Esophagus squamous epithelium (tissue), 5 donors: ENCODE measurements at places on chromosomes 5 and 9.

GRCh38 chr5:55484531-55484930 is 50.2 kb downstream of the PLPP1 start:
- no peak for DNase-seq

- no peak for DNase-seq
These were observed 15.4 kb downstream of the CCNJL start for GRCh38 chr5:160297004-160297403.

DNA sequence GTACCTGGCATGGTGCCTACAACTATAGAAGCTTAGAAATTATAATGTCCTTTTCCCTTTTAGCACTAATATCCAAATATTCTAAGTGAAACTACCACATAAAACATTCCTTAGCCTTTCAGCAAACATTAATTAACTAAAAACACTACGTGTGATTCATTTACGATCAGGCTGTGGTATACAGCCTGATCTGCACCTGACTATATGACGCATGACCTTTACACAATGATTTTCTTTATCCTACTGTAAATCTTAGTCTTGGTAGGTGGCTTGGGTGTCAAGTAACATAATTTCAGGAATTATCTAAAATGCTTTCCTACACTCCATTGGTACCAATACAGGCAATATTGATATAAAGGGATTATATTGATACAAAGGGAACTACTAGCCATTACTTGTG is 686.7 kb downstream of the DTWD2 start:
- DNase-seq = no peak

- DNase-seq = no peak
These were observed 116.9 kb upstream of the SMC2 start for GRCh38 chr9:103977163-103977562.

GRCh38 chr9:2208991-2209390 is 193.8 kb downstream of the SMARCA2 start:
- no peak for DNase-seq

DNA sequence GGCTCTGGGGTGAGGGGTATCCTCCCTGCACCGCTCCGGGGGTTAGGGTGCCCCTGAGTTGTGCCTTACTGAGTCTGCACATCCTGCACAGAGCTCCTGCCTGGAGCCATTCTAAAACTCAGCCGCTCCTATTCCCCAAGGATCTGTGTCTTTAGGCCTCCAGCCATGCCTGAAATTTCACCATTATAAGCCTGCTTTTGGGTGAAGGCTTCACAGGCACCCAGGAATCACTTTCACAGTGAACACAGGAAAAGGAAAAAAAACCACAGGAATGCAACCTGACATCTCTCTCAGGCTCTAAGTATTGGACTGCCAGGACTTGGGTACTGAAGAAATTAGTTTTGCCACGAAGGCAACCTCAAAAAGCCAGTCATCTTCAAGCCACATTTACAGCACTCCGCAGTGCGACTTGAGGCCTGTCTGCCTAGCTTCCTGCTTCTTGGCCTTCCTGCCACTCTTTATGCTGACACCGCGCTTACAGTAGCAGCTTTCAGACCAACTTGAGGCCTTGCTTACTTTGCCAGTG is 30.9 kb downstream of the GALNT10 start:
- no peak for DNase-seq

- no peak for DNase-seq
These were observed 28.8 kb downstream of the SPOCK1 start for GRCh38 chr5:137470111-137470920.

- no peak for DNase-seq
These were observed 532.6 kb downstream of the CSNK1G3 start for GRCh38 chr5:124044613-124045012.

DNA sequence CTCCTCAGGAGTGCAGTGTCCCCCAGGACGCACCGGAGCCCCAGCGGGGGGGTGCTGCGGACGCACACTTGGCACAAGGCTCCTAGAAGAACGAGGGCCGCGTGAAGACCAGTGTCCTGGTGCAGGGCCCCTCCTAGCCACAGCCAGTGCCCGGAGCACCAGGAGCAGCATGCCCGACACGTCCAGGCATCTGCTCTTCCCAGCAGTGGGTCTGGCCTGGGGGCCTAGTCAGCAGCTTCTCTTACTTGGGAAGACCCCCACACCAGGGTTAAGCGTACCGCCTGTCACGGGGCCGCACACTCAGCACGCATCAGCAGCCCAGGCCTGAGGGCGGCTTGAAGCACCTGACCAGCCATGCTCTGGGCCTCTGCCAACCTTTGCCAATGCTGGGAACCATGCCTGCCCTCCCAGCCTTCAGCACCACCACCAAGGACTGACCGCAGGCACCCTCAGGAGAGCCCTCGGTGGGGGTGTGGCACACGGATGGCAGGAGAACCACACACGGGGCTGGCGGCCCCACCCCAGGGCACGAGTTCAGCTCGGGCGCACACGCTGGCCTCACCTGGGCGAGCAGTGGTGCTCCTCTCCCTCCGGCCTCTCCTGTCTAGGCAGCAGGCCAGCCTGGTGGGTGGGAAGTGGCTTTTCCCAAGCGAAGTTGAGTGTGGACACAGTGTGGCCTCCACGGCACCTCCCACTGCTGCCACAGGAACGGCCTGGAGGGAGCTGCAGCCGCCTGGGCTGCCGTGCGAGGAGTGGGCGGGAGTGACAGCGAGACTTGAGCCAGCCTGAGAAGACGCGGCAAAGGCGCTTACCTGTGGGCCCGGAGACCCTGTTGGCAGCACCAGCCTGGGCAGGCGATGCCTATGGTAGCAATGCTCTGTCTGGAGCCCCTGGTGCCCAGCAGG is 12.0 kb upstream of the AJM1 start:
- no peak for DNase-seq

DNA sequence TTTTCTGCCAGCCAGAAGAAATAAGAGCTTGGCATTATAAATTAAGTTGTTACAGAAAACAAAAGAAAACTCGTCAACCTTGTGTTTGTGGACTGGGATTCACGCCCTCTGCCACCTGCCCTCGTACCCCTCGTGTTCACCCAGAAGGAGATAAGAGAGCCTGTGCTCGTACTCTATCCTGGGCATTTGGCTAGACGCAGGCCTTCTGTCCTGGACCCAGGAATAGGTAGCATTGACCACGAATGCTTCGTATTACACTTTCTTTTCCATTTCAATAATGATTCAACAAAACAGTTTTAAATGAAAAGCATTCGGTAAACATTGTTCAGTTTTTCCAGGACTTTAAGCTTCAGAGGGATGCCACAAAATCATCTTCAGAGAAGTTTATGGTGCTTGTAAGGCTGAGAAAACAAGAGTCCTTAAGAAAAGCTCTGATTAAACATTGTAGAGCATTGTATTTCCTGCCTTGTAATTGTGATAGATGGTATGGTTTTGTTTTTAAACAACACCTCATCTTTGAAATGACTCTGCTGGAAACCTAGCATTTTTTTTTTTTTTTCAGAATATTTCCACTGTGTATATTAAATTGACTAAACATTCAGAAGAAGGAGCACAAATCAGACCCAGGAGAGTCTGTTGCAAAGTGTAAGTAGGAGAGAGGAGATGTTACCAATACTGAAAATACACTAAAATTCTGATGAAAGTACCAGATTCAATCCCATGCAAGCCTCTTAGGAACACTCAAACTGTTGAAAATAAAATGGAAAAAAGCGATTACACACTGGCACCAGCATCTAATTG is 27.6 kb downstream of the MTX3 start:
- no peak for DNase-seq

DNA sequence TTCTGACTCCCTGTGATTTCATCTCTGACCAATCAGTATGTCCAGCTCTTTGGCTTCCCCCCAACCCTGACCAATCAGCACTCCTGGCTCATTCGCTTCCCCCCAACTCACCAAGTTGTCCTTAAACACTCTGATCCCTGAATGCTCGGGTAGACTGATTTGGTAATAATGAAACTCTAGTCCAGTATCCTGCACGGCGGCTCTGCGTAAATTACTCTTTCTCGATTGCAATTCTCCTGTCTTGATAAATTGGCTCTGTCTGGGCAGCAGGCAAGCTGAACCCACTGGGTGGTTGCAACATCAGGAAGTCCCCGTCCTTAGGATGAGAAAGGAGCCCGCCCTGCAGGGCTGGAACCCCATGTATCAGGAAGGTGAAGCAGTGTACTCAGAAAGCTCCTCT is 10.4 kb downstream of the FCN2 start:
- no peak for DNase-seq

DNA sequence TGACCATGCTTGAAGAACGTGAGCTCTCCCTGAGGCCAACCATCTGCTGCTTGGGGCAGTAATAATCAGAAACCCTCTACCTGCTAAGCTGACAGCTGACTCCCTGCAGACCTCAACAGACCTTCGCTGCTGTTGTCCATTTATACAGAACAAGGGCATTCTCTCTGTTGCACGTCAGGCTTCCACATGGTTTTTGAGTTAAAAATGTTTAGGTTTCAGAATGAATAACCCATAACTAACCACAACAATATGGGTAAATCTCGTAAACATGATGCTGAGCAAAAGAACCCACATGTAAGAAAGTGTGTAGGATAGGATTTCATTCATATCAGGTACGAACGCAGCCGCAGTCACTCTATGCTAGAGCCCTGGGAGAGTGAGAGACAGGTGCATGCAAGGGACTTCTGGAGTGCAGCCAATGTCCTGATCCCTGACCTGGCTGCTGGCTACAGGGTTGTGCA is 348.5 kb downstream of the MED10 start:
- no peak for DNase-seq

- no peak for DNase-seq
These were observed 414.0 kb downstream of the NFIB start for GRCh38 chr9:13899924-13900323.

DNA sequence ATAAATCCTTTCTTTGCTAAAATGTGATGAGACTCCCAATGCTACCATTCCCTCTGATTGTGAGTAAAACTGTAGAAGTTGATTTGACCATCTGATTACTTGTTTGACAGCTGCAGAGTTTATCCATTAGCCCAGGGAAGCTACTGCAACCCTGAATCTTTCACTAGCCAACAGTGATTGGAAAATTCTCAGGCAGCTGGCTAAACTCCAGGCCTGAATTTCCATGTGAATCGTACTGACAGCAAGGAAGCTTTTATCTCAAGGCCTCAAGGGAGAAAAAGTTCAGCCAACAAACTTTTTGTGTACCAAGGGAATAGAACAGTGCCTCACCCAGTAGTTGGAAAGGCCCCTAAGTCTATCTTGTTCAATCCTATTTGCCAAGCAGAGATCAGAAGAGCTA is 246.7 kb upstream of the TRPM3 start:
- DNase-seq = no peak

DNA sequence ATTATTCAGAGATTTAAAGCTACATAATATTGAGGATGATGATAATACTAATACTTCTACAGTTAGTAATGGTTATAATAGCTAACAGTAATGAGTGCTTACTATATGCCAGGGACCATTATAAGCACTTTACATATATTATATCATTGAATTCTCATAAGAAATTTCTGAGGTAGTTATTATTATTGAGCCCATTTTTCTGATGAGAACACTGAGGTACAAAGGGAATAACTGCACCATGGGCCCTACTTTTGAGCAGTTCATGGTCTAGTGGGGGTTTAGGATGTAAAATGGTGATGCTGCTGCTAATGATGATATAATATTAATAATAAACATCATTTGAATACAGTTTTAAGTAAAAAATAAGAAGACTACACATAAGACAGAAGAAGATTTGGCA is 64.2 kb upstream of the SPDL1 start:
- DNase-seq = no peak
